ENCODE measurements at places on chromosomes 2 and 18.

- DNase-seq = no peak
These were observed 150.3 kb downstream of the NDUFA10 start for GRCh38 chr2:239874636-239875356.

DNA sequence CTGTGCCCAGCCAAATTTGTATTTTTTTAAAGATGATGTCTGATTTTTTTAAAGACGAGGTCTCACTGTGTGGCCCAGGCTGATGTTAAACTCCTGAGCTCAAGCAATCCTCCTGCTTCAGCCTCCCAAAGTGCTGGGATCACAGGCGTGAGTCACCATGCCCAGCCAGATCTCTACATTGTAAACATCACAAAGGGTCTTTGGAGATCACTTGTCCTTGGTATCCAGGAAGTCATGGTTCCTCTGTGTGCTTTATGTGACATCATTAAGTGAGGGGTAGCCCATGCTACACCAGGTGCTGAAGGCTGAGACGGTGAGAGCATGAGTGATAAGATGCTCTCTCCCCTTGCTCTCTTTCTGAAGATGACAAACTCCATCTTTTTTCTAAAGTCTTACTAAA is 7.0 kb upstream of the NUP35 start:
- DNase-seq = no peak

DNA sequence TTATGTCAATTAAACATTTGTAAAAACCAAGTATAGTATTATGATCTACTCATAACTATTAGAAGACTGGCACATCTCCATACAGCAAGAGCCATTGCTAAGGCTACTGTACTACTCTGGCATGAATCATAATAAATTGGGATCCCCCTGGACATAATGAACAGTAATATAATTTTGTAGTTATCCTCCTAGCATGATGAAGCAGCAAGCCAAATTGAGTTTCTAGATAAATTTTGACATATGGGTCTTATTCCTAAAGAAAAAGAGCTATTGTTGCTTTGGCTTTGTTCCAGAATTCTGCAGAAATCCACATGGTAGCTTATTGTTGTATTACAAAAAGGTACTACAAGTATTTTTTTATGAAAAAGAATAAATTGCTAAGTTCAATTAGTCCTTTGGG is 204.3 kb downstream of the CAMKMT start:
- no peak for DNase-seq

- no peak for DNase-seq
These were observed 55.6 kb downstream of the TGFA start for GRCh38 chr2:70498054-70498453.

DNA sequence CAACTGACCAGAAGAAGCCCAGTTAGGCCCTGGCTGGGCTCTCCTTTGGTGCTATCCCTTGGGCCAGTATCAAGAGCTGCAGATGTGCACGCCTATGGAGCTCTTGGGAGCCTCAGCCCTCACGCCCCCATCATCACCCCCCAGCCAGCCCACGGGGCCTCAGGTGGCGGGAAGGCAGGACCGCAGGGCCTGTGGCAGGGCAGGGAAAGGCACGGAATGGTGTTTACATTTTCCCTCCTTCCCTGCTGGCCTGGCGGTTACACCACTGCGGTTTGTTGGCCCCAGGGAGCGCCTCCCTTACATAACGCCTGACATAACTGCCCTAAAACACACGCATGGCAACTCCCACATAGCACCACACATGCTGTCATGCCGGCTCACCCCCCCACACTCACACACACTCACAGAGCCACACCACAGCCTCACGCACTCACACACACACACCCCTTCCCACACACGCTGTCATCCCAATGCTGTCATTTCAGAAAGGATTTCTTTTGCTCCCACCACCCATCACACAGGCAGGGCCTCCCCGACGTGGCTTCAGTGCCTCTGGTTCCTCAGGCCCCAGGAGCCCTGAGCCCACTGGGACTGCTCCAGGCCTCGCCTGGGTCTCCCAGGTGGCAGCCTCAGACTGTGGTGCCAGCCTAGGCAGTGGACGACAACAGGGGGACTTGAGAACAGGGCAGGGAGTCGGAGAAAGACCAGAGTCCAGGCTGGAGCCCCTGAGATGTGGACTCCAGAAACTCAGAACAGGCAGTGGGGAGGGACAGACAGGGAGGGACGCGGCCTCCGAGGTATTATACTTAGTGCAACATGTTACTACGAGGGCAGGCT is 15.7 kb downstream of the ZFP36L2 start:
- DNase-seq = no peak

- no peak for DNase-seq
These were observed 234.8 kb upstream of the SMAD2 start for GRCh38 chr18:48165111-48165866.
